ENCODE measurements at places on chromosomes 7 and 10.

GRCh38 chr7:72021716-72022115 is 390.4 kb downstream of the CALN1 start:
- DNase-seq: no peak

DNA sequence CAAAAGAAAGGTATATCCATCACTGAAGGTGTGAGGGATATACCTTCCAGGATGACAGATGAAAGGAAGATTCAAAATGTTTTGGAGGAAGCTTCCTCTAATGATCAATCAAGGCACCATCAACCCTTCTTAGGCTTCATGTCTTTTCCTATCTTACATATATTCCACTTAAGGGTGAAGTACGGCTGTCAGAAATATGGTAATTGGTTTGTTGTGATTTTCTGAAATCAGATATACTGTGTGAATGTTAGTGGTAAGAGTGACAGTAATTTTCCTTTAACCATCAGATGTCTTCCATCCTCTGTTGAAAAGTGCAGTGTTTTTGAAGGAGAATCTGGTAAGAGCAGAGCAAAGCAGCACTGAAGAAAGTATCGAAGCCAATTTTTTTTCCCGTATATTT is 2.8 kb upstream of the MRPS33 start:
- DNase-seq: no peak

DNA sequence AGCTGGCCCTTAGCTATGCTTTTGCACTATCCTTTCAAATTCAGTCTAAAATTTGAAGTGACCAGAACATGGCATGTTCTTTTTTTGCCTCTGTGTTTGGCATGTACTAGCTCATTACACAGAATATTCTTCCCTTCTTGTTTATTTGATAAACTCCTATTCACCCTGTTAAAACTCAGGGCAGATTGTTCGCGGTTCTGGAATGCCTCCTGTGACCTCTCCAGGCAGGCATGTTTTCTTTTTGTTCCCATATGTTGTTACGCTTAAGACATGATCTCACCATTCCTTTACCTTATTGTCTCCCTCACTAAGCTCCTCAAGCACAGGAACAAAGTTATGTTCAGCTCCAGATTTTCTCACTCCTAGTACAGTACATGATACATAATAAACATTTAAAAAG is 181.7 kb downstream of the CCSER2 start:
- DNase-seq: peak; percentile 67

DNA sequence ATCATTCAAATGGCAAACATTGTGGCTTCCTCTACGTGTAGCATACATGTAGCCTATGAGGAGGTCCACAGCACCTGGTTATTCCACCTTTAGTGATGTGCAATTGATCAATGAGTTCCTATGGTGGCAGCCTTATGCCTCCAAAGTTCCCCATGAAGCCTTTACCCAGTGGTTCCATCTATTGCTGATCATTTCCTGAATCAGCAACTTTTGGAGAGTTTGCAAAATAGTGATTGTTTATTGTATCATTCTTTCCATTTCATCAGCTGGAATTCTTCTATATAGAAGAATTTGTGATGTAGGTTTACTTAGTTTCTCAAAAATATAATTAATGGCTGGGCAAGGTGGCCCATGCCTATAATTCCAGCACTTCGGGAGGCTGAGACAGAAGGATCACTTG is 380.2 kb upstream of the MKI67 start:
- DNase-seq: no peak

DNA sequence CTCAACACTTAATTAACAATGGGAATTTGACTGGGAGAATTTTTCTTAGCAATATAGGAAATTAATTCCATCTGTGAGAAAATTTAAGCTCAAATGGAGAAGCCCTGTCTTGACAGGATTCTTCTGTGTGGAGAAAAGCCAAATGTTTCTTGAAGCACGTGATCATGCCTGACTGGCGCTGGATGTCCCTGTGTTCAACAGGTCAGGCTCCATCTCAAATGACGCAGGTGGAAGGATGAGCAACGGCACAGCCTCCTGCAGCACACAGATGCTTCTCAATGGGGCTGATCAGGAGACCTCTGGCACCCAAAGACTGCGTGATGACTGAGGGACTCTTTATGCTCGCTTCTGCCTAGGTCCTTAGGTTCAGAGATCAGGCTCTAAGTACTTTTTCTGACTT is 143.8 kb downstream of the RSU1 start:
- no peak for DNase-seq

GRCh38 chr7:132537456-132538145 is 38.7 kb downstream of the PLXNA4 start:
- DNase-seq: no peak

DNA sequence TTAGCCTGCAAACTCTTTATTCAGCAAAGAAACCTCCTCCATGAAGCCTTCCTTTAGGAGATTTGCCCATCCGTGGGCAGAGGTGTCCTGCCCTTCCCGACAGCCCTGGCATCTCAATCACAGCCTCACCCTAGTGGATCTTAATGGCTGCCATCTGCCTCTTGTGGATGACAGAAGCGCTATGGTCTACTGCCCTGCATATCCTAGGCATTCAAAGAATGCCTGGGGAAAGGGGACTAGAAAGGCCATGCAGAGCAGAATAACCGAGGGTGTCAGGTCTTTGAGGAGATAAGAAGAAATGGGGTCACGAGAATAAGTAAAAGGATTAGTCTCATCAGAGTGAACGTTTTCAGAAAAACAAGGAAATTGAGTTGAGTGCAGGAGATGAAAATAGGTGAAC is 57.7 kb upstream of the SPOCK2 start:
- DNase-seq: no peak

DNA sequence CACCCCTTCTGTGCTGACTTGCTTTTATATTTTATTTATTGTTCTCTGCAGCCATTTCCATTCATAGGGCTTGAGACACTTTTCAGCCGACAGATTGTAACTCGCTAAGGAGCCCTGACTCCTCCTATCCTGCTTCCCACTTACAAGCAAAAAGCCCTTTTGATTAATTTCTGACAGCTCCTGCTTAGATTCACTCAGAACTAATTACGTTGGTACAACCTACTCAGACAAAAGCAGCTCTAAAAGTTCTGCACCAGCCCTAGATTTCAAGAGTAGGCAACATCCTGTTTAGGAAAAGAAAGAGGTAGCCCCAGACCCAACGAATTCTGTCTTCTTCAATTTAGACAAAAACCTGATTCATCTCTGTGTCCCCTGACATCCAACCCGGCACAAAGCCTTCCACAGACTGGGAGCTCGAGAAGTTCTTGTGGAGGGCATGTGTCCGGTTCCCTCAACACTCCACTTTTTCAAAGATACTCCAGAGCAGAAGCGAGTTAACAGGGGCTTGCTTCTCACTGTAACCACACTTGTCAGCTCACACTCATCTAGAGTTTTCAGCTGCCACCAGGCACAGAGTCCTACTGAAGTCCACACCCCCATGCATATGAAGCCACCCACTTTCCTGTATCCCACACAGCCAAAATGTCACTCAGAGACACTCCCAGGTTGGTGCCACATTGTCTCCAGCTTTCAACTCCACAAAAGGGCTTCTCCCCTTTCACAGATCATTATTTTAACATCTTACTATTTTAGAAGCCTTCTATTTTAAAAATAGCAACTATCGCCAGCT is 113.6 kb upstream of the NFE2L3 start:
- no peak for DNase-seq
